ENCODE measurements at places on chromosomes 6 and 20.

DNA sequence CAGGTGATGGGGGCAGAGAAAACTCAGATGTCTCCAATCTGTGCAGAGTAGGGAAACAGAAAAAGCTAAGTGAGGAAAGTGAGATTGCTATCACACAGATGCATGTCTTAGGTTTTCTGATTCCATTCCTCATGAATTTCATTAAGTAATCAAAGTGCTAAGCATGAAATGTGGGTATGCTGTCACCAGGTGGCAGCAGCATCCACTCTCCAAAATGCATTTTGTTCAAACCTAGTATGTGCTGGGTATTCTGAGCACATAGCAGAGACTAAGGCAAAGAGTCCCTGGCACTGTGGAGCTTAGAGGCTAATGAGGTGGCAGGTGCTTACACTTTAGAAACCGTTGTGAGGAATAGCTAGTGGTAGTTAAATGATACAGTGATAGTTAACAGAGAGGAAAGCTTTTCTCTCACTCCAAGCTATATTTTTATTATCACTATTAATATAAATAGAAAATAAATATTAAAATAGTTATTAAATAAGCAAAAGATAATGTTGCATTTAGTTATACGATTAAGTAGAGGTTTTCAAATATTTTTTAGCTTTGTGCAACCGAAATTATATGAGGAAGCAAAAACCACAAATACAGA is 179.5 kb downstream of the CDH26 start:
- DNase-seq = no peak

GRCh38 chr6:152701081-152701862 is 3.6 kb downstream of the MYCT1 start:
- no peak for DNase-seq

GRCh38 chr20:59940956-59941294 is 736 bp downstream of the FAM217B start:
- DNase-seq = no peak

DNA sequence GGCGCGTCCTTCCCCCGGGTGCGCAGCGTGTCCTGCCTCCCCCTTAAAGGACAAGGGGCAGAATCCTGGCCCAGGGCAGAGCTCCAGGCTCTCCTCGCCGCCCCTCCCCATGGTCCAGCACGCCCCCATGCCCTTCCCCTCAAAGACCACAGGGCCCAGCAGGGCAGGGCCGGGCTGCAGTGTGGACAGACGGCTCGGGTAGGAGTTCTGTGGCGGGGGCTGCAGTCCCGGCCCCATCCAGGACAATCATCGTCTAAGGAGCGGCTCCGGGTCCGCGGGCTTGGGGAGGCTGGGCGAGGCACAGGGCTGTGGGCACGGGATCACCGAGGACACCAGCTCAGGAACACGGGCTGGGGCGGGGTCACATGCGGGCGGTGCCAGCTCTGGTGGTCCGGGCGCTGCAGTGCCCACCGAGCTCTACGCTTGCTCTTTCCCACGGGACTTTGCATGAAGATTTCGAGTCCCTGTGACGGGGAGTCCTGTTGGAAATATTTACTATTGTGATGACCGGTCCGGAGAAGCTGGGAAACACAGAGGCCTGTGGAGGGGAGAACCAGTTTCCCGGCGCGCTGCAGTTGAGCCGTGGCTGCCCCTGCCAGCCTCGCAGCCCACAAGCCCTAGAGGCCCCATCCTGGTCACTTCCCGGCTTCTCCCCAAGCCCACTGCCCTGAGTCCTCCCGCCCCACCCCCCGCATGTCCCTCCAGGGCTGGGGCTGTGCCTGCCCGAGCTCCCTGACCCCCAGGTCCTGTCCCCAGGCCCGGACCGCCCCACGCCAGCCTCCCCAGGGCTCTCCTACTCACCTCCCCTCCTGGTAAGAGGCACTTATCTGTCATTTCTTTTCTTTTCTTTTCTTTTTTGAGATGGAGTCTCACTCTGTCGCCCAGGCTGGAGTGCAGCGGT is 20.6 kb downstream of the SLC17A9 start:
- DNase-seq = no peak

DNA sequence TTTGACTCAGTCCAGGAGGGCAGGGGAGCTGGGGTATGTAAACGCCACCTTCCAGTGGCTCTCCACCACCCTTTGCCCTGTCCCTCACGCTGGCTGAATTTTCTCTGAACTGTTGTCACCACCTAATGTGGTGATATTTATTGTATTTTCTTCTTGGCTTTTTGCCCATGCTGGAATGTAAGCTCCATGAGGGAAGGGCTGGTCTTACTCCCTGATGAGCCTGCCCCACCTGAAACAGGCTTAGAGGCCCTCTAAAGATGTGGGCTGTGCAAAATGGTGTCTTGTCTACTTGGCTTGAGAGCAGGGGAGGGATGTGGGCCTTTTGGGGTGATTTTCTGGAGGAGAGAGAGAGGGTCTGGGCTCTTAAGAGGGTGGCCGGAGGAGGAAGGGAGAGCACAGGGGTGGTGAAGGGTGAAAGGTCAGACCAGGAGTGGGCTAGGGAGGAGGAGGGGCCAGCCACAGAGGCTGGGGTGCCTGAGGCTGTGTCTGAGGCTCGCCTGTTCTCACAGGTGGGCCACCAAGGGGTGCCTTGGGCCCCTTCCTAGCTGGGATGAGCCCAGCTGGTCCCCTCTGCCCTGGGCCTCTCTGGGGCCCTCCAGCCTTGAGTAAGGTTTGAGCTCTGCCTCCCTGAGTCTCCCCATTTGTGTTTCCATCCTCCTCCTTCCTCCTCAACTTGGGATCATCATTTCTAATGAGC is 37.3 kb downstream of the SPDEF start:
- DNase-seq = no peak

DNA sequence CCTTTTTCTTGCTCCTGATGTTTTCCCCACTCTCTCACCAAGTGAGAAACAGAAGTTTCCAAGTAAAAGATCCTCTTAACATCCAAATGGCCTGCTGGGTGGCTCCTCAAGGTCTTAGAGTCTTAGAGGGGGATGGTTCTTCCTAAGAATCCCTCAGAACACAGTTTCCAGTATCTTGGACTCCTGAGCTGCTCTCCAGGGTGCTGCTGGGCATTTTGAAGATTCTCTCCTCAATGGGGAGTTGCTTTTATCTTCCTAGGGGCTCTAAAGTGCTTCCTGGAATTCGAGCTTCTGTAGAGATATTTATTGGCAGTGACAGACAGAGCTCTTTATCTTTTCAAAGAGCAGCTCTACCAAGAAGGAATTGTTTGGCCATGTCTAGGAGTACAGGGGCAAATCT is 70.8 kb upstream of the SLC35B3 start:
- DNase-seq = no peak

Data from stimulated activated CD4-positive, alpha-beta T cell treated with anti-CD3 and anti-CD28 coated beads, Interleukin-2, amount 100 ng/mL, for 24 hours (primary cell).